ENCODE measurements at places on chromosomes 2 and 18.

DNA sequence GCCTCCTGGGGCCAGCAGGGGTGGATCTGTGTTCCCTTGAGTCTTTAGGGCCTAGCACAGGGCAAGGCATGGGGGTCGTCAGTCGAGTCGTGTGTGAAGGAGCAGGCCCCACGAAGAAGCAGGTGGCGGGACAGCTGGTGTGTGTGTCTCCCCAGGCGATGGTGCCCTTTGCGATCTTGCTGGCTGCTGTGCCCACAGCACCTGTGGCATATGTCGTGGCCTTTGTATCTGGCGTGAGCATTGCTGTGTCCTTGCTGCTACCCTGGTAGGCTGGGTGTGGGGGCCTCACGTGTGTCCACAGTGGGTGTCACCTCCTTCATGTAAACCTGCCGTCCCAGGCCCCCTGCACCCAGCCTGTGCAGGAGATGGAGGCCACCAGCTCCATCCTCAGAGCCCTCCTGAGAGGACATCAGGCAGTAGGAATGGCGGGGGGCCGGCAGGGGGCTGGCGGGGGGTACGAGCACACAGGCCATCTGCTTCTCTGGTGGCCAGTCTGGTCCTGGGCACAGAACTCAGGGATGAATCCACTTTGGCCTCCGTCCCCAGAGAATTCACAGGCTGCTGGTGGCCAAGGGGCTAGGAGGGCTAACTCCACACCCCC lies 13.2 kb downstream of the MFSD2B start:
- no peak for DNase-seq

DNA sequence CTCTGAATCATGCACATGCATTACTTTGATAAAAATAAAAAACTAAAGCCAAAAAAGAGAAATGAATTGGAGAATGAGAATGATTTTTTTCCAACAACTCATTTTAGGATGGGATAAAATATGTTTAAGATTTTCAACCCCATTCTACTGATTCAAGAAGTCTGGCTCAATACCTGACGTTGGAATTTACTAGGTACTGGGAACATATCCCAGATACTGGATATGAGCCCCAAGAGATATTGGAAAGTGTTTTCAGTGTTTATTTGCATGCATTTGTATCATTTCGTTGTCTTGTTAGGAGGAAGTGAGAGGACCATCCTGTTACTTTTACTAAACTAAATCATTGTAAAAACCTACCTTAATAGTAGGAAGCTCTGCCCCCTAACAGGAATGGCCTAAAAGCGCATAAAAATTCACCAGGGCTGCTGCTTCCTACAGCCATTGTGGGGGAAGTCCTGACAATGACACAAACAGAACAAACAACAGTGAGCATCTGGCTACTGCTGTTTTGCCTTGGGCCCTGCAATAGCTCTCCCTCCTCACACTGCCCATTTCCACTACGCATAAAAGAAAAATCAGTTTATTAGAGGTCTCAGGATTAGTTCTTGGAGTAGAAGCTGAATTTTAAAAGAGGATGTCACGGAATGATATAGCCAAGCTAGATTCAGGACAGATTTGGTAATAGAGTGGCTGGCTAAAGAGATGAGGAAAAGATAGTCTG lies 35.2 kb downstream of the ANKAR start:
- no peak for DNase-seq

DNA sequence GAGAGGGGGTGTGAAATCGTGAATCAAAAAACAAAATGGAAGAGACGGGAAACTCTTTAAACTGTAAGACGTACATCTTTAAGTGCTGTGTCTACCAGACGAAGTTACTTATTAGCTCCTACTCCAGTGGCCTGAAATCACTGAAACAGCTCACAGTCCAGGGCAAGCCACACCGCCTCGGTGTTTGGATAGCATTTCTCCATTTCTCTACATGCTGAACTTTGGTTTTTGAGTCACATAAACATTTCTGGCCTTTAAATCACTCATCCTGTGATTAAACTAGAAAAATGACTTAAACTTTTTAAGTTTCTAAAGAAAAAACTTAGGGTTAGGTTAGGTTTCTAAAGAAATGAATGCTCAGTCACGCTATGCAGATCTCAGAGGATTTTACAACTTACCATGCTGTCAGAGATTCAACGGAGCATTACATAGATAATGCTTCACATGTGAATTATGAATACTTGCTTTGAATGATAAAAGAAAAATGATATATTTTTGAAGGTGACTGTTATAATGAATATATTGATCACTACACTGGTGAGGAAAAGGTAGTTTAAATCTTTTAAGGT lies 138.4 kb downstream of the MBP start:
- DNase-seq, result no peak

DNA sequence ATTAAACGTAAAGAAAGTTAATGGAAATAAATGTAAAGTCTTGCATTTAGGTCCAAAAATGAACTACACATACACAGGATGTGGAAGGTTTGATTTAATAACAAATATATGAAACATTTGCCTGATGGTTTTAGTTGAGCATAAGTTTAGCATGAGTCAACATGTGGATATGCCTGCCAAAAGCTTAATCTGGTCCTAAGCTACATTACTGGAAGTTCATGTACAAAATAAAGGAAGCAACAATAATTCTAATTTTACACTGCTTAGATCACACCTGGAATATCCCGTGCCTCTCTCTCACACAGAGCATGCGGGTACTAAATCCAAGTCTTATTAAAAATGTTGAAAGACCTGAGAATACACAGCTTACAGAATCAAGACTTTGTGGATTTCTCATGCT lies 276.5 kb upstream of the NRP2 start:
- DNase-seq, result no peak

GRCh38 chr18:61666876-61667590 lies 225.8 kb downstream of the RNF152 start:
- DNase-seq, result no peak

DNA sequence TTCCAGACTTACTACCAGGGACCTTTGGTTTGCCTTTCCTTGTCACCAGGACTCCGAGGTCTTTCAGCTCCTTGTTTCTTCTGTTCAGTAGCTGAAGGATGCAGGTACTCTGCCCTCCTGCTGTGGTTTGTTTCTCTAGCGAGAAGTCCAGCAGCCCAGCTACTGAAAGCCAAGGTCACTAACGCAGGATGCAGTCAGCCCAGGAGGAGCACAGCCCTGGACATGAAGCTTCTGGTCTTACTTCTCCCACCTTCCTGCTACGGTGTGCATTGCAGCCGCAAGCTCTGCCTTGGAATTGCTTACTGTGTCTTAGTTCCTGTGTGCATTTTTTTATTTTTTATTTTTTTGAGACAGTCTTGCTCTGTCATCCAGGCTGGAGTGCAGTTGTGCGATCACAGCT lies 62.4 kb downstream of the DGKD start:
- DNase-seq, result no peak

DNA sequence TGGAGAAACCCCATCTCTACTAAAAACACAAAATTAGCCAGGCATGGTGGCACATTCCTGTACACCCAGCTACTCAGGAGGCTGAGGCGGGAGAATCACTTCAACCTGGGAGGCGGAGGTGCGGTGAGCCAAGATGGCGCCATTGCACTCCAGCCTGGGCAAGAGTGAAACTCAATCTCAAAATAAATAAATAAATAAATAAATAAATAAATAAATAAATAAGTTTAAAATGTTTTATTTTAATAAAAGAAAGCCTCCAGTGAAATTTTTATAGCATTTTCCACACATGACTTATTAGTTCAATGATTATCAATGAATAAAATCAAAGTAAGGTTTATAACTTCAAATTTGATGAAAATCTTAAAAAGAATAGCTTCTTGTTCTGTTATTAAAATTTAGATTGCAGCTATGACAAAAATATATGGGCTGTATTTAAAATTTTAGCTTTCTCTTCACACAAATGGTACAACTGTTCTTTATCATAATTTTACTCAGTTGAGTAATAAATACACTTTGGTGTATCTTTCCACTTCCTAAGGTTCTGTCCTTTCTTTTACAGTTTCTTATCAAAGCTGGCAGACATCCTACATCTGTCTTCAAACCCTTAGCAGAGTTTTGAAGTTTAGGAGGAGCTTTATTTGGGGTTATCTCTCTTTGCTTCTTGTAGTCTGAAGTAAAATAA lies 78.4 kb upstream of the ZSWIM2 start:
- DNase-seq, result no peak

GRCh38 chr18:22572341-22572740 lies 154.6 kb upstream of the CTAGE1 start:
- no peak for DNase-seq

GRCh38 chr2:212915121-212915782 lies 236.2 kb downstream of the IKZF2 start:
- no peak for DNase-seq

DNA sequence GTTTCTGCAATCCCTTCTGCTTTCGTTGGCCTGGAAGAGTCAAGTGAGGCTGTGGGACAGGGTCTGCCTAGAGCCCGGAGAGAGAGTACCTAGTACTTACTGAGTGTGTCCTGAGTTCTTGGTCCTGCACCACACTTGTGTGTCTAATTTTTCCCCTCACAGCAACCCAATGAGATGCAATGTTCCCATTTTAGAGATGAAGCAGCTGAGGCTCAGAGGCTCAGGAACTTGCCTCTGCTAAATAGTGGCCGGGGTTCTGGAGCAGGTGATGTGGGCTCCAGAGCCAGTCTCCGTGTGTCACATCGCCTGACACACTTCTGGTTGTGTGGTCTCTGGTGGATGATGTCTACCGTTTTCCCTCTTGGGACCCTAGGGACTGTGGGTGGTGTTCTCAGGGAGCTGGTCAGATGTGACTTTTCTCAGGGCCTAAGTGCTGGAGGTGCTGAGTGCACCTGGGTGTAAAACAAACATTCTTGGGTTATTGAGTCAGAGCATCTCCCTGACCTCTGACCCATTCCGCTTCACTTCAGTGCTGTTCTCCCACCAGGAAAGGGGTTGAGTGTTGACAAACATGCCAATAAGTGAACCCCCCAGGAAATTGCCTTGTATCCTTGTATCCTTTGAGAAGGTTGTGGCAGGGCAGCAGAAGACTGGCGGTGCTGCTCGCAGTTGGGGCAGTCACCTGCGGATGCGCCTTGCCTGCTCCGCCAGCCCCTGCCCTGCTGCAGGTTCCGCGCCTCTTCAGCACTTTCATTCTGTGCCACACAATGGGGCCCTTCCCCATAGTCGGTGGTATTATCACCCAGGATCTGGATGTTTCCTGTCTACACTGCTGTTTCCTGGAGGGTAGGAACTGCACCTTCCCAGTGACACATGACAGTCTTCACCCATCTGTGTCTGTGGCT lies 32.1 kb downstream of the HK2 start:
- DNase-seq, result no peak

- no peak for DNase-seq
Observed at GRCh38 chr2:121860758-121861227, 105.3 kb downstream of the TSN start.

DNA sequence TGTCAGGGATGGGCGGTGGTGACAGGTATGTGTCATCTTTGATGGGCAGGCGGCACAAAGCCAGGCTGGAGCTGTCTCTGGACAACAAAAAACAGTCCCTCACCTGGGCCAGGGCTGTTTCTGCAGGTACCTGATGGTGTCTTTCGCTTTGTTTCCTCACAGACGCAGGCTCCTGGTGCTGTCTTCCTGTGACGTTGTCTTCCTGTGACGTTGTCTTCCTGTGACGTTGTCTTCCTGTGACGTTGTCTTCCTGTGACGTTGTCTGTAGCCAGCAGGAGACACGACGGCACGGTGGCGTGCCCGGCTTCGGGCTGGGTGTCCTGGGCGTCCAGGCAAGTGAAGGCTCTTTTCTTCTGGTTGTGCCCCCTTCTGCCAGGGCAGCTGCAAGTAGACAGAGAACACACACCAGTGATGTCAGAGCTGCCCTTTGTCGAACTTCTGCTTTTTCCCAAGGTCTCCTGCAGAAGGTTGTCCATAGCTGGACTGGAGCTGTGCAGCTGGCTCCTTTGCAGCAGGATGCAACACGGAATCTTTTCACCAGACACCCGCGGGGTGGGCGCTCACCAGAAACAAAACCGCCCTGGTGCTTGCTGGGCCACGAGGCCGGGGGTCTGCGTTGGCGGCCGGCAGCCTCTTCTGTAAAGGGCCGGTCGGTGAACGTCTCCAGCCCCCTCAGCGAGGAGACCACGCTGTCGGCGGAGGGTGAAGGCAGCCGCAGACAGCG lies 21.1 kb downstream of the GPR35 start:
- DNase-seq, result no peak

DNA sequence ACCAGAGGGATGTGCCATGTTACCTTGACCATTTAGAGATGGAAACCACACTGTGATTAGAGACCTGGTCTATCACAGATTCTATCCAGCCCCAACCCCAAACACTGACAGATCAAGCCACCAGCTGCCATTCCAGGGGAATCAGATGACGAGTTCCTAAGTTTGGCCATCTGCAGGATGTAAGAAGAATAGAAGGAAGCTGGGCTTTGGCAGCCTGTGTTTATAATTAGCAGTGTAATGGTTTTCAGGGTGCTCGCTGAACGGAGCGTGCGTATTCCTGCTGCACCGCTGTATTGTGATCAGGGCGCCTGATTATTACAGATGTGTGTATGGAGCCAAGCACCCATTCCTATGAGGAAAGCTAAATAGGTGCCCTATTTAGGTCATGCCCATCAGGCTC lies 138.1 kb downstream of the LRRC30 start:
- no peak for DNase-seq

- DNase-seq, result no peak
Observed at GRCh38 chr18:44107187-44107586, 573.5 kb upstream of the SETBP1 start.

DNA sequence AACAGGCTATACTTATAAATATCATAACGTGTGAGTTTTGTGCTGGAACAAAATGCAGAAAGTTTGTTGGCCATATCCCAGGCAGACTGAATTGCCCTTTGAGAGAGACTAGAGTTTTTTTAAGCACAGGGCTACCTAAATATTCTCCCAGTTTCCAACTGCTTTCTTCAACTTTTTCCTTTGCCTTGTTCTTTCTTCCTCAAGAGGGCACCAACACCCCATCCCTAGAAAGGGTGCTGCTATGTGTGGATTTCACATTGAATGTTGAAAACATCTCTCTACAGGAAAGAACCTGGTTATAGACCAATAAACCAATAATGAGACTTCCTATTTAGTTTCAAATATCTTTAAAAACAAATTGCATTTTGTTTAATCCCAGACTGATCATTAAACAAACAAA lies 87.9 kb downstream of the ICOS start:
- no peak for DNase-seq

Measured in stimulated activated CD4-positive, alpha-beta T cell treated with anti-CD3 and anti-CD28 coated beads, Interleukin-15, amount 100 ng/mL, for 24 hours (primary cell).